Immature natural killer cell (primary cell): ENCODE measurements at places on chromosomes 1 and 21. TPM values are rescaled to one million over a fixed set of nuclear protein-coding genes. Genes with fewer than 3 reads are reported as not detected.

The TMEM39B gene
- polyA plus RNA-seq: 2.3 TPM

DNA sequence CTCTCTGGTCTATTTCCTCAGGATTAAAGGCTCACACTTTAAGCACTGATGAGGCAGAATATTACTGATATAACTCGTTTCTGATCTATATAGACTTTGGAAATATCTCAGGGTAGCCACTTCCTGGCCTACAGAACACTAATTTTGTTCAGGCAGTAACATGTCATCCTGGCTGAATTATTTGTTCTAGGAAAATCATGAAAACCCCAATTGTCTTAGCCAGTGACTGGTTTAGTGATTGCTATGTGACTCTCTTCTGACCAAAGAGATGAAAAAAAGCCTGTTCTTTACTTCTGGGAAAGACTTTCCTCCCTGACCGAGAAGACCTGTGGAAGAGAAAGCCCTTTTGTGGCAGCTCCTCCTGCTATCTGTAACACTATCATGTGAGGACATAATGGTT lies 453.7 kb downstream of the SETD4 start:
- no peak for DNase-seq

DNA sequence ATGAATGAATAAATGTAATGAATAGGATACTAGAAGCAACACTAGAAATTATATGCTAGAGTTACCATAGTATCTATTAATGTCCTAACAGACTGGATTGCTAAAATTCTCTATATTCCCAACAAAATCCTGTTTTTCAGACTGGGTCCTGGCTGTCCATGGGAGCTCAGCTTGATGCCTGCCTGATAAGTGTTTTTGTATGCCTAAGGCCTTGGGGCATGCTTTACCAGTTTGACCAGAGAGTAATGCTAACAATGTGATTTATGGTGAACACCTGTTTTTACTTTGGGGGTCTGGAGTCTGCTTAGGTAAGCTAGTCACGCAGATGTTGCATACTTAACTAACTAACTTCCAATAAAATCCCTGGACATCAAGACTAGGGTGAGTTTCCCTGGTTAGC lies 318.8 kb upstream of the DEPDC1 start:
- no peak for DNase-seq

The ERICH3 gene
- 0.18 TPM for polyA plus RNA-seq

The HUNK gene
- not detected for polyA plus RNA-seq

The PTAFR gene
- 2.6 TPM for polyA plus RNA-seq

The OR2T29 gene
- polyA plus RNA-seq: not detected

- peak; percentile 58 for DNase-seq
Measured at GRCh38 chr21:44618909-44619308, 7.0 kb downstream of the KRTAP10-8 start.

- DNase-seq: no peak
Measured at GRCh38 chr1:233261206-233261605, 34.3 kb downstream of the PCNX2 start.

- no peak for DNase-seq
Measured at GRCh38 chr1:165423136-165423535, 21.8 kb downstream of the RXRG start.

- no peak for DNase-seq
Measured at GRCh38 chr1:171403393-171403792, 81.9 kb upstream of the PRRC2C start.

- no peak for DNase-seq
Measured at GRCh38 chr1:54266908-54267307, 66.9 kb downstream of the MRPL37 start.

DNA sequence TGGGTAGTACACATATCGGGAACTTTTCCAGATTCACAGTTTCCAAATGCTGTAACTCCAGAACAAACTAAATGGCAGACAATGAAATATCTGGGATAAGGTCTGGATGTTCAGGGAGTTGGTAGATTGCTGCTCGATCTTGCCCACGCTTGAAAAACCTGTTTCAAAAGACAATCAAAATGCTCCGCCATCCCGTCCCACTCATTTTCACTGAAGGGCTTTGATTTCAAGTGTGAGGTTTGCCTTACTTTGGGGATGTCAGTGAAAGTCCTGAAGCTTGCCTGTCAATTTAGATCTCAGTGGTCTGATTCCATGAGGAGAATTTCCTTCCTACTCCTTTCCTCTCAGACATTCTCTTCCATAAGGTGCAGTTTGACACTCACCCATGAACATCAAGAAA lies 236.3 kb upstream of the KCNK2 start:
- DNase-seq: no peak

The C1orf141 gene
- not detected for polyA plus RNA-seq

The APOBEC4 gene
- polyA plus RNA-seq: not detected

The PLEKHA6 gene
- polyA plus RNA-seq: not detected

- DNase-seq: no peak
Measured at GRCh38 chr1:4344065-4344732, 310.2 kb upstream of the AJAP1 start.

The SSBP3 gene
- polyA plus RNA-seq: 19.8 TPM

DNA sequence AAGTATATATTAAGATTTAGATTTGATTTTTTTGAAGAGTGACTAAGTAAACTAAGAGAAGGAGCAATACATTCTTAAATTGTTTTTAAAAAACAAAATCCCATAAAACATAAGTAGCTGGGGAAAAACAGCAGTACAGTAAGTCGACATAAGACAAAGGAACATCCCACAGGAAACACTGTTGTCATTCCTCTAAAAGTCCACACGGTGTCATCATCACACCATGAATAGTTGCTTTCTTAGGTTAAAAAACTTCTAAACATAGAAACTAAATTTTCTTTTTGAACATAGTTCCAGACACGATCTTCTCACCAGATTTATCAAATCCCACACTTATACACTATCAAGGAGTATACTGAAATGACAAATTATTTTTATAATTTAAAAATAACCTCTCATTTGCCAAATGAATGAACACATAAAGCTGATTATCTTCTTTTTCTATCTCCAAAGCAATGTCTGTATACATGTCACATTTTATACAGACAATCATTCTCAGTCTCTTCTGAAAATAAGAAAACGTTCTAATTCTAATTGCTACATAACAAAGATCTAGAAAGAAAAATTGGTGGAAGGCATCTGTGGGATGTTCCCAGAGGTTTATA lies 15.8 kb downstream of the ODF2L start:
- peak; percentile 46 for DNase-seq

The ANKRD35 gene
- polyA plus RNA-seq: 0.86 TPM

- DNase-seq: no peak
Measured at GRCh38 chr1:35763201-35763600, 6.6 kb downstream of the CLSPN start.

- DNase-seq: peak; percentile 64
Measured at GRCh38 chr1:11478571-11479374, at the start of gene DISP3. DISP3 (plus strand) TSS chr1:11479155; CDS start chr1:11500993, 21,838 bp downstream.

- DNase-seq: no peak
Measured at GRCh38 chr1:196557797-196558196, 50.4 kb downstream of the KCNT2 start.
